Fibroblast of gingiva (primary cell): ENCODE measurements at places on chromosomes 16 and 17.

- DNase-seq = no peak
Measured at GRCh38 chr16:49127103-49127502, 154.5 kb downstream of the CBLN1 start.

GRCh38 chr17:74186498-74186897, 17.0 kb upstream of the RPL38 start:
- DNase-seq = no peak

- DNase-seq = no peak
Measured at GRCh38 chr16:85083051-85083639, 29.1 kb downstream of the CIBAR2 start.

DNA sequence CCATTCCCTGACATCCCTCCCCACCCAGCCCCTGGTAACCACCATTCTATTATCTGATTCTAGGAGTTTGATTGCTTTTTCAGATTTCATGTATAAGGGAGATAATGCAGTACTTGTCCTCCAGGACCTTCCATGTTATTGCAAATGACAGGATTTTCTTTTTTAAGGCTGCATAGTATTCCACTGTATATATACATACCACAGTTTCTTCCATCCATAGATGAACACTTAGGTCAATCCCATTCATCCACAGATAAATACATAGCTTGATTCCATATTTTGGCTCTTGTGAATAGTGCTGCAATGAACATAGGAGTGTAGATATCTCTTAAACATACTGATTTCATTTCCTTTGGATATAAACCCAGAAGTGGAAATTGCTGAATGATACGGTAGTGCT, 183.3 kb downstream of the CEP112 start:
- no peak for DNase-seq

DNA sequence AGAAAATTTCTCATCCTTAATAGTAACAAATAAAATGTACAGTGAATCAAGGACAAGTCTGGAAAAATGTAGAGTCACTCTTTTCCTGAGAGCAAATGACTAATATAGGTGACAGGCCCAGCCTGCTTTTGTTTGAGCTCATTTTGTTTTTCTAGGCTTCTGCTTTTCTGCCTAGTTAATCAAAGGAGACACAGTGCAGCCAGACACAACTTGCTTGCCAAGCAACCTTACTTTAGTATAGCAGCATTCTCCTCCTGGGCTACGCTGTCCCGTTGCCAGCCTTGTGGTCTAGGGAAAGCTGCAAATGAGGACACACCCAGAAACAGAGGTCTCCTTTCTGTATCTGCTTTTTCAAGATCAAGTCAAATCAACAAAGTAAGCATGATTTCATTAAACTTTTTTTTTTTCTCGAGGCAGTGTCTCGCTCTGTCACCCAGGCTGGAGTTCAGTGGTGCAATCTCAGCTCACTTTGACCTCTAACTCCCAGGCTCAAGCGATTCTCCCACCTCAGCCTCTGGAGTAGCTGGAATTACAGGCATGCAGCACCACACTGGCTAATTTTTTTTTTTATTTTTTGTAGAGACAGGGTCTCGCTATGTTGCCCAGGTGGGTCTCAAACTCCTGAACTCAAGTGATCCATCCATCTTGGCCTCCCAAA, 17.2 kb downstream of the GINS3 start:
- DNase-seq = peak; percentile 16

- no peak for DNase-seq
Measured at GRCh38 chr17:43200127-43200526, 11.5 kb upstream of the TMEM106A start.

- DNase-seq = peak; percentile 53
Measured at GRCh38 chr17:18248300-18248731, 10.2 kb downstream of the FLII start.

- DNase-seq = no peak
Measured at GRCh38 chr16:56460101-56460500, 8.7 kb downstream of the OGFOD1 start.

- DNase-seq = no peak
Measured at GRCh38 chr17:8836821-8837562, 30.5 kb downstream of the PIK3R6 start.

GRCh38 chr16:65117811-65118448, 3.9 kb downstream of the CDH11 start:
- DNase-seq = peak; percentile 80

DNA sequence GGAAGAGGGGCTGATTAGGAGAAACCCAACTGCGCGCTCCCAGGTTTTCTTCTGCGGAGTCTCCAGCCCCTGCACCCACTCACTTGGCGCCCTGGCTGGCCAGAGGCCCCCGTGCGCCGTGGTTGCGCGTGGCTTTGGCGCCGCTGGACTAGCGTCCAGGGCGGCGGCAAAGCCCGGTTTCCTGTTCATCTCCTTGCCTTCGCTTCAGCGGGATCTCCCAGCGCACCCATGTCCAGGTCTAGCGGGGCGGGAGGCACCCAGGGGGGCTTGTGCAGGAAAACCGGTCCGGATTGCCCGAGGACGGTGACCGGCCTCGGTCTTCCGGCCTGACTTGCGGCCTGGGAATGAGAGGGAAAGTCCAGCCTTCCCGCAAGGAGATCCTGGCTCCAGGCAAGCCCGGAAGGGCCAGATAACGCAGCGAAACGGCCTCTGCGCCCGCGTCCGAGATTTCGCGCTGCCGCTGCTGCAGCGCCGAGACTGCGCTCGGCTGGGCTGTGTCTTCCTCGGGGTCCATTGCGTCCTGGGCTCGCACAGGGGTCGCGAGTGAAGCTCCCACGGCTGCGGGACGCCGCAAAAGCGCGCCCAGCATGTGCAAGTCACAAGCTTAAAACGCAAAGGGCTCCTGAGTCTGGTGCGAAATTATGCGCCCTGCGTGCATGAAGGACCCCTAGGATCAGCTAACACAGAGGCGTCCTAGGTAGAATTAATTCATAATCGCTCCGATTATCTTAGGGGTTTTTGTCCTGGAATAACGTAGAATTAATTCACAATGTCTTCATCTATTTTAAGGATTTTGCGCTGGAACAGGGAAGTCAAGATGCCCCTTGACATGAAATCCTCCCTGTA, 5.7 kb downstream of the FOXF1 start:
- DNase-seq = peak; percentile 31

DNA sequence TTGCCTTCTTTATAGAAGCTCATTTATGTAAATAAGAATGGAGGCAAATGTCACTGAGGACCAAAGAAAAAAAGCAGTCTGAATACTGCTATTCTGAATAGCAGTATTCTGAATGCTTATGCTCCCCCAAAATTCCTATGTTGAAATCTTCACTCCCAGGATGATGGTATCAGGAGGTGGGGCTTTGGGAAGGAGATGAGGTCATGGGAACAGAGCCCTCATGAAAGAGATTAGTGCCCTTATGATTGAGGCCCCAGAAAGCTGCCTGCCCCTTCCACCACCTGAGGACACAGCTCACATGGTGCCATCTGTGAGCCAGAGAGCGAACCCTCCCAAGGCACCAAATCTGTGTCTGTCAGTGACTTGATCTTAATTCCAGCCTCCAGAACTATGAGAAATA, 28.8 kb downstream of the HEATR6 start:
- DNase-seq = no peak
